ENCODE measurements at places on chromosomes 5 and 9.
A peak's percentile ranks its signal among the peaks of the same experiment; 100 is the strongest.

DNA sequence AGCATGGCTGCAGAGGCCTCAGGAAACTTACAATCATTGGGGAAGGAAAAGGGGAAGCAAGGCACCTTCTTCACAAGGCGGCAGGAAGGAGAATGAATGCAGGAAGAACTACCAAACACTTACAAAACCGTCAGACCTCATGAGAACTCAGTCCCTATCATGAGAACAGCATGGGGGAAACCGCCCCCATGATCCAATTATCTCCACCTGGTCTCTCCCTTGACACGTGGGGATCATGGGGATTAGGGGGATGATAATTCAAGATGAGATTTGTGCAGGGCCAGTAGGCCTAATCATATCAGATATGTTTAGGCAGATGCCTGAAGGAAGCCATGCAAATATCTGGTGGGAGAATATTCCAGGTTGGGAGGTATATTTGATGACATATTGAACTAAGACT is 1176.4 kb upstream of the CDH18 start:
- no peak for ATAC-seq

DNA sequence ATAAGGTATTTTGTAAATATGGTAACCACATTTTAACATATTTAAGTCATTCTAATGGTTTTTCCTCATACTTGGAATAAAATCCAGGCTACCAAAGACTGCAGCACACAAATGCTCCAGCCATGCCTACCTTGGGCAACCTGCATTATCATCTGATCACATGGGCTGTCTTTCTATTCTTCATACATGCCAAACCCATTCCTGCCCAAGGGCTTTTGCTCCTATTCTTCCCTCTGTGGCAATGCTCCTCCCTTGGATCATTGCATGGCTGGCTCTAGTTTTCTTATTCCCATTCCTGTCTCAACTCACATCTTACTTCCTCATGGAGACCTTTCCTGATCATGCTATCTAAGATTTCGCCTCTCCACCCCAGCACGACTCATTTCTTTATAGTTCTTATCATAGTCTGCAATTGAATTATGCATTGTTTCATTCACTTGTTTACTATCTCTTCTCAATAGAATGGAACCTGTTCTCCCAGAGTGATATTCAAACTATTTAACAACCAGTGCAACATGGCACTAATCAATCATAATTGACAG is 54.9 kb upstream of the C5orf46 start:
- no peak for ATAC-seq

- ATAC-seq: no peak
Observed at GRCh38 chr9:68462105-68462775, 78.4 kb downstream of the TMEM252 start.

DNA sequence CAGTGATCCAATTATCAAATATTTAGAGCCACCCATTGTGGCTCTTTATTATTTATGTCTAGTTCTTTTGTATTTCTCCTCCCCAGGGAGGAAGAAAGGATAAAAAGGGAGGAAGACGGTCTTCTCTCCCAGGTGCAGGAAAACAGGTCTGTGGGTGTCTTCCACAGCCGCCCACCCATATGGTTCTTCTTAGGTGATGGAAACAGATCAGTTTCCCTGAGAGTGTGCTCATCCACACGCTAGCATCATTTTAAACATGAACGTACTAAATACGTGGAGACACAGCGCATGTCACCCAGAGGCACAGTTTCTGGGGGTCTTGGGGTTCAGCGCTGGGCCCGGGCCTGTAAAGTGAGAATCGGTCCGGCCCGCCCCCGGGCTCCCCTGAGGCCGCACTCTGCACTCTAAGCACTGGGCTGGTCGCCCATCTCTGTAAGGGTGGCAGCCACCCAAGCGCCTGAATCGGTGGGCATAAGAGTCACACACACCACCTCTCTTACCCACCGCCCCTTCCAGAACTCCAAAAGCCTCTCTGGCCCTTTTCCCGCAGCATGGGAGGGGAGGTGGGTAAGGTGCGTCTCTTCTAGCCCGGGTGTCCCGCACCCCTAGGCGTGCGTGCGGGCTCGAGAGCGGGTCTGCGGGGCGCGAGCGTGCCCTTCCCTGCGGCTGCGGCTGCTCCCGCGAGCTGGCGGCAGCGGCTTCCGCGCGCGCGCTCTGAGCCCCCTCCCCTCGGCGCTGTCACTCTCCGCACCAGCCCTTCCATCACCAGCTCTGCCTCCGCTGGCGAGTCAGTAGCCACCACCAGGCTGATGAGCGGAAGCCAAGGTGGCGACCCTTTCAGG is 1.3 kb downstream of the PTCH1 start:
- no peak for ATAC-seq

DNA sequence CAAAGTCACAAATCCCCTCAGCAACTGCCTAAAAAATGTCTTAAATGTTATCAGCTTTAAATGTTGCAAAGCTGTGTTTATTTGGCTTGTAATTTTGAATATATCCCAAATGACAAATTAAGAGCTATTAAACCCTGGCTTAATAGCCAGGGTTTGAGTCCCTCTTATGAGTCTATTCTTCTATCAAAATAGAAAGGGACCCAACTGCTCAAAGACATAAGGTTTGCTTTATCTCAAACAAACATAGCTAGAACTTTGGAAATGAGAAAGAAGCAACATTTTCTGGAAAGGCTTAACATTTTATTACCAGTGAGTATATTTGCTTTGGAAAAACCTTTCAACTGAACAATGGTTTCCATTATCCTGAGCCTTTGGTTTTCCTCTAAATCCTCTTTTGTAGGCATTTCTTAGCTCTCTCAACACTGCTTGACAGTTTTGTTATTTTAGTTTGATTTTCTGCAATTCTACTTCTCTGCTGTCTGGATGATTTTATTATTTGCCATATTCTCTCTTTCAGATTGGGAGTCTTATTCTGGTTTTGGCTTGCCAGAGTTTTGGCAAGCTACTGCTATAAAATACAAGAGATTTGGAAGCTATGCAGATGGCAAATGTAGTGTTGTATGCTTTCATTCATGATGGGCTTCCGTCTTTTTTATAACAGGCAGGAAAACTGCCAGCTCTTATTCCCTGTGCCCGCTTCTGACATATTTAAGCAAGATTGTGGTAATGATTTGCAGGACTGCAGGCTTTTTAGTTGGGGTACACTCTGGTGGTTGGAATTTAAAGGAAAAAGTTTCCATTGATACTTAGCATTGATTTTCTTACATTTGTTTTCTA is 734.9 kb downstream of the DTWD2 start:
- no peak for ATAC-seq

GRCh38 chr5:16140417-16140816 is 39.2 kb downstream of the MARCHF11 start:
- no peak for ATAC-seq

- ATAC-seq: no peak
Observed at GRCh38 chr5:127056896-127057295, 16.4 kb downstream of the C5orf63 start.

DNA sequence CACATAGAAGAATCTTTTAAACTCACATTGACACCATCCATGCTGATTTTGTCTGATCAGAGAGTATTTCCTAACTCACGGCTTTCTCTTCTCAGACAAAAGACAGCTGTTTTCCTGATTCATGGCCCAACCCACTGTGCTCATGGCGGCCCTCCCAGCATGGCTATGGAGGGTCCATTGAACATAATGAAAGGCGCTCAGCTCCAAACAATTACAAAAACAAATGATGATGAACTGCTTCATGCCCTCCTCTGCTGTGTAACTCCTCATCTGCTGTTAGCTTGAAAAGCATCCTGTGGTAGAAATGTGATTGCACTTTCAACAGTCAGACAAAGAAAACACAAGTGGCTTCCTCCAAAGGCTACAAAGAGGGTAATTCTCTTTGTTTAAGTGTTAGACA is 673.8 kb downstream of the PRELID2 start:
- no peak for ATAC-seq

DNA sequence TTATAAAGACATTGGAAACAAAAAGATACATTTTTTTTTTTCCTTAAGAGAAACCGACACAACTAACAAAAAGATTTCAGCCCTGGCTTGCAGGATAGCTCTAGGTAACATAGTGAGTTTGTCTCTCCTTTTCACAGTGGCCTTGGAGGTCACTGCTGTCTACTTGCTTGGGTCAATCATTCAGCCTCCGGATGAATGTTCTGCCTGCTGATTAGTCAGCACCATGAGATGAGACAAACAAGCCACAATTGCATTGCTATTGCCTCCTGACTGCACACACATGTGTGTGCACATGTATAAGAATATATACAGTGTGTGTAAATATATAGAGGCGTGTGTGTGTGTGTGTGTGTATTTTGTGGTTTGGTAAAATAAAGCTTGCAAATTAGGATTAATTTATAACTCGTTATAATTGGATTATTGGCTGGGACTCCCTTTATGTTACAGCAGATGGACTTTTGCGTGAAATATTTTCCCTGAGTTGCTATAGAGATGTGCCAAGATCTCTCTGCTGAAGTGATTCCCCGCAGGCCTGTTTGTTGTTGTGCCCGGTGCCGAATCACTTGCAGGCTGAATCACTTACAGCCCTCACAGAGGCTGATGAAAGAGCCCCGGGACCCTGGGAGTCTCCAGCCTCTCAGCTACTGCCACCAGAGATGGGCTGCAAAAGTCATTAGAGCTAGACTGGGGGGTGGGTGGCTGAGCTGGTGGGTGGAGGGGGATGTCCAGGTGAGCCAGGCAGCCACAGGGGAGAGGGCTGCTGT is 161.2 kb downstream of the FGF18 start:
- peak; percentile 40 for ATAC-seq

DNA sequence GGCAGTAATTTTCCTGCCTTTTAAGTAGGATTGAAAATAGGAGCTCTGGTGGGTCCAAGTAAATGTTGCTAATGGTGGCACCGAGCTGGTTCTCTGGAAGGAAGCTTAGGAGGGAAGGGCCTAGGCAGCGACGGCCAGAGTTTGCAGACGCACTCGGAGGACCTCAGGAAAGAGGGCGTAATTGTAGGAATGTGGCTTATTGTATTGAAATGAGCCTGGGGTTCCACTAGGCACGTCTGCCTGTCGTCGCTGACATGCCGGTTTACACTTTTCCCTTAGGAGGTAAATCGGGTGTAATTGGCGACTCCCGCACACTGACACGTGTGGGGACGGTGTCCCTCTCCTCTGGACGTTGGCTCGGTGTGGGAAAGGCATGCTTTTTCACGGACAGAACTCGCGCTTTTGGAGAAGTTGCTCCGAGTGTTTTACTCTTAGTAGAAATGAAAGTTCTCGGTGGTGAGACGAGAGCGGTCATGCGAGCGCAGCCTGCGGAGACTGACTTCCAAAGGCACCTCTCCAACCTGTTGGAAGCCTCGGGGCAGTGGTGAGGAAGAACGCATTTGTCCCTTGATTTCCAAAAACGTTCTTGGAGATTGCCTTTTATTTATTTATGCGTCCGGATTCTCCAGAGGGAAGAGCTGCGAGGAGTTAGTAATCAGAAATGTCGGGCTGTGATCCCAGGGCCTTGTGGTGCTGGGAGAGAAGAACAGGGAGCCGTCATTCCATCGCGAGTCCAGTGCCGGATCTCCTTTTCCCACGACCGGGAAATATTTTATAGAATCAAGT is 1.3 kb downstream of the NR4A3 start:
- ATAC-seq: 0 out of 3 replicates have a peak, but pooled peaks have one; percentile 3

- peak; percentile 6 for ATAC-seq
Observed at GRCh38 chr9:135887585-135888050, 19.7 kb downstream of the CAMSAP1 start.

- ATAC-seq: no peak
Observed at GRCh38 chr9:121862371-121863332, 211.2 kb downstream of the DAB2IP start.

GRCh38 chr9:124412228-124412575 is 3.0 kb downstream of the PSMB7 start:
- no peak for ATAC-seq

DNA sequence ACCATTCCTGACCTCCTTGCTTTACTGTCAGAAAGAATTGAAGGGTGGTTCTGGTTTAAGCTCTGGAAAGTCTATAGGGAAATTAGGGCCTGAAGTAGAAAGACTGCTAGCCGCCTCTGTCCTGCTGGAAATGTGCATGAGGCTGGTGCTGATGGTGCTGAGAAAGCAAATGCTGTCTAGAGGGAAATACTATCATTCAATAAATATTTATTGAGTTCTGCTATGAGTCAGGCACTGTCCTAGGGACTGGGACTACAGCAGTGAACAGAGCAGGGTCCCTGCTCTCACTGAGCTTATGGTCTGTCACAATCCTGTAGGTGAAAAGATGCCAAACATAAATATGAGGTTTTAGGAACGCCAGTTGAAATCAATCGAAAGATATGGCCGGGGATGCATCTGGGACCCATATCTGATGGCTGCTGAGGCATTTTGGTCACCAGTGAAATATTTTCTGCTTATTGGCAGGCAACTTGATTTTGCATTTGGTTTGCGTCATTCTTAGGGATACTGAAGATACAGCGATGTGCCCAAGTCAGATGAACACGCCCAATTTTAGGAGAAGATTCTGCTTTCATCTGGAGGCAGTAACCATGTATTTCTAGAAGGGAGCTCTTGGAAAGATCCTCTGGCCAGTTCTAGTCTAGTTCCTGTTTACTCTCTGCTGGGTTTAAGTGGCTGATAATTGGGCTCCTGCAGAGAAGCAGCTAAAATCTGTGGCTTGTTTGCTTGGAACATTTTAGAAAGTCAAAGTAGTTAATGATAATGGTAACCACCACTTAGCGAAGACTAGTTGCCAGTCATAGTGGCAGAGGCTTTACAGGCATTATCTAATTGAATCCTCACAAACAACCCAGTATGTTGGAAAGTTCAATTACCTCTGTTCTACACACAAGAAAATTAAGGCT is 73.3 kb downstream of the INSYN2B start:
- no peak for ATAC-seq

DNA sequence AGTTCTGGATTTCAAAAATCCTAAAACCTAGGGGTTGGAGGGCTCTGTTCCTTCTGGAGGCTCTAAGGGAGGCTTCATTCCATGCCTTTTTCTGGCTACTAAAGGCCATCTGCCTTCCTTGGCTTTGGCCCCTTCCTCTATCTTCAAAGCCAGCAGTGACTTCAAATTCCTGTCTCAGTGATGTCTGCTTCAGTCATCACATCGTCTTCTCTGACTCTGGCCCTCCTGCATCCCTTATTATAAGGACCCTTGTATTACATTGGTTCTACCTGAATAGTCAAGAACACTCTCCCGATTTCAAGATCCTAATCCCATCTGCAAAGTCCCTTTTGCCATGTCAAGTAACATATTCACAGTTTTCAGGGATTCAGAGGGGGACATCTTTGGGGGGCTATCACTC is 60.3 kb downstream of the GNA14 start:
- peak; percentile 21 for ATAC-seq

DNA sequence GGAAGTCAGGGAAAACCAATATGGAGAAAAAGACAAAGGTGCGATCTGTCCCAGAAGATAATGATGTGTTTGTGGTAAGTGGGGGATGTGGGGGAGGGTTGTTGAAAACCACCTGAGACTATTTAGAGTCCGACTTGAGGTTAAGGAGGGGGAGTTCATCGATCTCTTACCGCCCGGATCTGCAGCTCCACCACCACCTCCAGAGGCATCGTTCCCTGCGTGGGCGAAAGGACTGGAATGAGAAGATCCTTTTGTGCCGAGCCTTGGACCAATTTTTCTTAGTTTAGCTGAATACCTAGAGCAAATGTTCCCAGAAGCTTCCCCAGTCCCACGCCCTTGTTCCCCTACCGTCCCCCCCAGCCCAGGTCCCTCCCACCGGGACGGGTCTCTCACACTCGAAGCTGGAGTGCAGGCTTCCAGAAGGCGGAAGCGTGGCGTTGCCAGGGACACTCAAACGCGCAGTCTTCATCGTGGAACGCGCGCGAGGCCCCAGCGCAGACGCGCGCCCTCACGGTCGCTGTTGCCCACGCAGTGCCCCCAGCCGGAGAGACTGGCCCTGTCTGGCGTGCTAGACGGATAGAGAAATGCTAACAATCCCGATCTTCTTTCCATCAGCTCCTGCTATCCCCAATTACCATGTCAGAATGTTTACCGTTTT is at the start of gene SPATA6L:
SPATA6L (minus strand) TSS at position 439 of the 658 bp plus-strand sequence; CDS start at position 209, 230 bp downstream.
- peak; percentile 66 for ATAC-seq

Measured in SK-N-SH treated with all-trans-retinoic acid at 6 μM for 48 hours (cell line).